Fibroblast of upper back skin (primary cell): ENCODE measurements at places on chromosomes 13 and 19.
A peak's percentile ranks its signal among the peaks of the same experiment; 100 is the strongest.

DNA sequence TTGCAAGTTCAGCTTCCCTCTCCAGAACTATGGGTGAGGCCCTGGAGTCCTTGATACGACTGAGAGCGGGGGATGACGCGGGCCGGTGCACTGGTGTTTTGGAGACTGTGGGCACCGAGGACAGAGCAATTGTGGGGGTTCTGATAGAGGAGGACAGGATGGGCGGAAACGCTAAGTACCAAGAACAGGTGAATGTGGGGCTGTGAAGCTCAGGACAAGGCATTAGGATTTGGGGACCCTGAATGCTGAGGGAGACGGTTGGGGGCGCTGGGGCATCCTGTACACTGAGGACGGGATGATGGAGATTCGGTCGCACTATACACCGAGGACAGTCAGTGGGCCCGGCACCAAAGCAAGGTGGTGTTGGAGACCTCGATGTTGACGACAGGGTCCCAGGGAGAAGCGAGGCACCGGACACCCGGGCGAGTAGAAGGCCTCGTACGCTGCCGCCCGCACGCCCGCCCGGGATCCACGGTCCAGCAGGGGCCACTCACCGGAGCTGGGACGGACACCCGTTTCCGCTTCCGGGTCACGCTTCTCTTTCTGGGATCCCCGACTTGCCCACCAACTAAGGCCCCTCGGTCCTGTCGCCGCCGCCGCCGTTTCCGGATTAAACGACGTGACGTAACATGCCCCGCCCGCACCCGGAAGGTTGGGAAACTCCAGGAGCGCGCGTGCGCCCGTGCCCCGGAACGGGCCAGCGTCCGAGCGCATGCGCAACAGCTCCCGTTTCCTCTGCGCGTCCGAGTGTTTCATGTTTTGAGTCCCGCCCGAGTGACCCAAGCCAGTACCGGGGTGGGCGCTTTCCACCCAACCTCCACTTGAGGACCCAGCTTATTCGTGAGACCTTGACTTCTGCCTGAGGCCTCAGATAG lies at the start of gene CHMP2A:
TSS of gene CHMP2A (minus strand) at position 612 of the 875 bp plus-strand sequence. CDS start 893 bp downstream, outside the sequence.
- DNase-seq: peak; percentile 96

DNA sequence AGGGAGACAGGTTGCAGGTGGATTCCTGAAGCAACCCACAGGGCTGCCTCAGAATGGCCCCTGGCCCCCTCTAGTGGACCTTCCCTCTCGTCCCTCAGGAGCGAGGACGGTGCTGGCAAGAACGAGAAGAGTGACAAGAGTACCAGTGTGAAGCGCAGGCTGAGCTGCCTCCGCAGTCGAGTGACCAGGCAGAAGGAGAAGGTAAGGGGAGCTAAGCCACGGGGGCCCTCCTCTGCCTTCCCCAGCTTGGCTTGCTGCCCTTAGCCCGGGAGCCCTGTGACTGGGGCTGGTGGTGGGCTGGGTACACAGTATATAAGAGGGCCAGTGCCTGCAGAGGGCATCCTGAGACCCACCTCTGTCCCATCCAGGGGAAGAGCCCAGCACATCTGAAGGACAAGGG lies 34.0 kb downstream of the ARHGEF18 start:
- DNase-seq: no peak

- DNase-seq: peak; percentile 59
Measured at GRCh38 chr19:51552996-51553725, 17.9 kb upstream of the ZNF175 start.

DNA sequence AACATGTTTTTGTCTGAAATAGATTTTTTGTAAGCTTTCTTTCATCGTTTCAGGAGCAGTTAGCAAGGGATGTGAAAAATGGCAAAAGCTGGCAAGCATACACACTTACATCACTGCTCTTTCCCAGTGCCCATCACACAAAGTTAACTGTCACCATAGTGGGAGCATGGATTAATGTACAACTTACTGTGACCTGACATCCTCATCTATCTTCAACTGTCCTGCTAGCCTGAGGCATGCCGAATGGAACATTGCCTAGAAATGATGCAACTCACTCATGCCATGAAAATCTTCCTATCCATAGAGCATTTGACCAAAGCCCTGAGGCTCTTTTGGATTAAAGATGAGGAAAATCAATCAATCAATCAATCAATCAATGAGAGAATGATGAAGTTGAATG lies 491.7 kb upstream of the SLC10A2 start:
- DNase-seq: no peak

DNA sequence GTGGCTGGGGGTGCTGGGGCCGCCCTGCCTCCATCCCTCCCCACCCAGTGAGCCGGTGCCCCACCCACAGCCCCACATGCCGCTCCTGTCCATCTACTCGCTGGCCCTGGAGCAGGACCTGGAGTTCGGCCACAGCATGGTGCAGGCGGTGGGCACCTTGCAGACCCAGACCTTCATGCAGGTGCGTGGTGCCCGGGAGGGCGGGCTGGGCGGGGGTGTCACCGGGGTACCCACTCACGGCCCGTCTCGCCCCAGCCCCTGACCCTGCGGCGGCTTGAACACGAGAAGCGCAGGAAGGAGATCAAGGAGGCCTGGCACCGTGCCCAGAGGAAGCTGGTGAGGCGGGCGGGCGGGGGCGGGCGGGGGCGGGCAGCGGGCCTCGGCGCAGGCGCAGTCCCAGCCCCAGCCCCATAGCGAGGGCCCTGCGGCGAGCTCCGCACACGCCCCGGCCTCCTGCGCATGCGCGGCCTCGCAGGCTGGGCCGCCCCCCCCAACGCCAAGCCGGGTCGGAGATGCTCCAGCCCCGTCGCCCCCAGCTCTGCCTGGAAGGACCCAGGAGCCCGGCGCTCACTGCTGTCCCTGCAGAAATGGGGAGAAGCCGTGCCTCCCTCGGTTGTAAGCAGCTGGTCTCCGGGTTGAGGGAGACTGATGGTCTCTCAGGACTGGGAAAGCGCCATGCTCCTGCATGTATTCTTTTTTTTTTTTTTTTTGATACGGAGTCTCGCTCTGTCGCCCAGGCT lies 7.7 kb downstream of the ARHGAP45 start:
- DNase-seq: no peak

DNA sequence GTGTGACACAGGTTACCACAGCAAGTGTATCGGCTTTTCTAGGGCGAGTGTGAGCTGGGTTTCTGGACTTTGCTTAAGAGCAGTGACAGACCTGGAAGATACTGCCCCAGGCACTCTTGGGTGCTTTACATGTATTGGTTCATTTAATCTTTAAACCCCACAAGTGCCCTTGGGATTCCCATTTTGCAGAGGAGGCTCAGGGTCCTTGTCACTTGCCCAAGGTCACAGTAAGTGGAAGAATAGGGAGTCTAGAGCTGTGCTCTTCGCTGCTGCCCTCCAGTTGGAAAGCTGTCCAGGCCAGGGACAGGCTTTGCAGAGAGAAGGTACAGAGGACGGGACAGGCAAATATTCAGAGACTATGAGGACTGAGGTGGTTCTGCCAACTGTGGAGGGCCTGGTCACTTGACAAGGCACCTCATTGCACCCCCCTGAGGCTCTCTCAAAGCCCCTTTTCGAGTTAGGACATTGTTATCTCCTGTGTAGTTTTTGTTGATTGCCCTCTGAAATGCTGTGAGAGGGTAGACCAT lies 42.4 kb downstream of the BBC3 start:
- no peak for DNase-seq

GRCh38 chr19:36488846-36489117 lies 579 bp downstream of the ZNF566 start:
- no peak for DNase-seq

DNA sequence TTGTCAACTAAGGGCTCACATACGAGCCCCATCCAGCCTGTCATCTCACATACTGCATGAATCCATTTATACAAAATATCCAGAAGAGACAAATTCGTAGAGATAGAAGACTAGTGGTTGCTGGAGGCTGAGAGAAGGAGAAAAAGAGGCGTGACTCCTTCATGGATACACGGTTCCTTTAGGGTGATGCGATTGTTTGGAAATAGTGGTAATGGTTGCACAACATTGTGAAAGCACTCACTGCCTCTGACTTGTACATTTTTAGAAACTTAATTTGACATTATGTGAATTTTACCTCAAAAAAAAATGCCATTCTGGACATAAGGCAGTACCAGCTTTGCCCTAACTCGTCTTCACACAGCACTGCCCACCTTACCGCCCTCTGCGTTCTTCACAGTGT lies 27.3 kb downstream of the IGFL1 start:
- DNase-seq: peak; percentile 18

DNA sequence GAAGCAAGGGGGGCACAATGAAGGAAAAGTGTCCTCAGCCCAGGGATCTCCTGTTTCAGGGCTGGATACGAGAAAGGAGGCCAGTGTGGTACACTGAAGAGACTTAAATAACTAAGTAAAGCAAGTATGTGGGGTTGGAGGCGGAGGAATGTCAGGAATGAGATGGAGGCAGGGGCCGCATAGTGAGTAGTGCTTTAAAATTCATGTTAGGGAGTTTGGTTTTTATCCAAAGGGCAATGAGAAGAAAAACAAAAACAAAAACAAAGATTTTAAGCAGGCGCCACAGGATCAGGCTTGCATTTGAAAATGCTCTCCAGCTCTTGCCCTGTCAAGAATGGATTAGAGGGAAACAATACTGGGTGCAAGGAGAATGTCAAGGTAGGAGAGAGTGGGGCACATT lies 273.4 kb downstream of the DCLK1 start:
- peak; percentile 71 for DNase-seq

GRCh38 chr13:22311734-22312404 lies 641.0 kb downstream of the FGF9 start:
- DNase-seq: no peak

DNA sequence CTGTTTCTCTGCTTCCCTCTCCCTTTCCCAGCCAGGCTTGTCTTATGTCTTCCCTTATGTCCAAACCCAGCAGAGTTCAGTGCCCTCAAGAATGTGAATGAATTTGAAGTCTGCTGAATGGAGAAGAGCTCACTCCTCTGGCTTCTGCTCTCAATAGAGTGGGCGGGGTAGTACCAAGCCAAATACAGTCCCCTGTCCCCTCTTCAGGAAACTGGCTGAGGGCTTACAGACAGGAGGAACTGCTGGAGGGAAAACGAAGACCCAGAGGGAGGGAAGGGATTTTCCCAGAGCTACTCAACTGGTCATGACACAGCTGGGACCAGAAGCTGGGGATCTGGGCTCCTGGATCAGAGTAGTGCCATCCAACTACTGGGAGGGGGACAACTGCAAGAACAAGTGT lies 32.9 kb upstream of the POU2F2 start:
- no peak for DNase-seq

- peak; percentile 61 for DNase-seq
Measured at GRCh38 chr13:49357694-49358093, 86.2 kb downstream of the CAB39L start.

- no peak for DNase-seq
Measured at GRCh38 chr19:19535311-19536191, 2.5 kb upstream of the CILP2 start.

- DNase-seq: no peak
Measured at GRCh38 chr19:12247644-12248222, 47.0 kb downstream of the ZNF44 start.

DNA sequence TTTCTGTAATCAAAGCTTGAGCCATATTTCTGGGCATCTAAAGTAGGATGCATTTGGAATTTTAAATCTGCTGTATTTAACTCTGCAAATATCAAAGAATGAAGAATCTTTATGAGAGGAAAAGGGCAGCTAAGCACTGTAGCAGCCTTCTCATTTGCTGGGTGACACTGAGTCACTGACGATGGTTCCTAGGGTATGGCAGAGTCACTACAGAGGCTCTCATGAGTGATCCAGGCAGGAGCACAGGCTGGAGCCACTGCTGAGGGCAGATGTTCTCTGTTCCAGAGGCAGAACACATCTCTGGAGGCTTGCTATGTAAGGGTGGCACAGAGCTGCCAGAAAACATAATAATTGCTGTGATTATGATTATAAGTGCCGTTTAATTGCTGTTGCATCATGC lies 340.7 kb upstream of the HTR2A start:
- no peak for DNase-seq

DNA sequence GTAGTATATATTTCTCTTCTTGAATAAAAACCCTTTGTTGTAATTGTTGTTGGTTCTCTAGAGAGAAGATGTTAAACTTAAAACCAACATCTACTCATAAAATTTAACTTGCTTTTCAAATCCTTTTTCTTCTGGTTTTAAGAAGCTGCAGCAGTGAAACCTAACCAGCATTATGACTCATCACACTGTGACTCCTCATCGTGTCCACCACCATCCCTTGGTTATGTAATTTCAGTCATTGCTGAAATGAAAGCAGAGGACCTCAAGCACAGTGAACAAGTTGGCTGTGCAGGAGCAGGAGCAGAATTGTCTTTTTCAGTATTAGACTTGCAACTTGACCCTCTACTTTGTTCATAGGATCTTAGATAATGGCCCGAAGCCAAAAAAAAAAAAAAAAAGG lies 64.9 kb upstream of the HTR2A start:
- DNase-seq: peak; percentile 80

DNA sequence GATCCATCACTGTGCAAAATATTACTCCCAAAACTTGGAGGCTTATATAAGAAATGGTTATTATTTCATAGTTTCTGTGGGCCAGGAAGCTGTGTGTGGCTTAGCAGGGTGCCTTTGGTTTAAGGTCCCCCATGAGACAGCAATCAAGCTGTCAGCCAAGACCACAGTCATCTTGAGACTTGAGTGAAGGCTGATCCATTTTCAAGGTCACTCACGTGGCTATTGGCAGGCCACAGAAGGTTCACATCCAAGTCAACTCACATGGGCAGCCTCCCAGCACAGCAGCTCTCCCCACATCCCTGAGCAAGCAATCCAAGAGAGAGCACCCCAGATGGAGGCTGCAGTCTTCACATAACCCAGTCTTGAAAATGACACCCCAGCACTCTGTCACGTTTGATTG lies 537.4 kb downstream of the MYO16 start:
- DNase-seq: peak; percentile 88

DNA sequence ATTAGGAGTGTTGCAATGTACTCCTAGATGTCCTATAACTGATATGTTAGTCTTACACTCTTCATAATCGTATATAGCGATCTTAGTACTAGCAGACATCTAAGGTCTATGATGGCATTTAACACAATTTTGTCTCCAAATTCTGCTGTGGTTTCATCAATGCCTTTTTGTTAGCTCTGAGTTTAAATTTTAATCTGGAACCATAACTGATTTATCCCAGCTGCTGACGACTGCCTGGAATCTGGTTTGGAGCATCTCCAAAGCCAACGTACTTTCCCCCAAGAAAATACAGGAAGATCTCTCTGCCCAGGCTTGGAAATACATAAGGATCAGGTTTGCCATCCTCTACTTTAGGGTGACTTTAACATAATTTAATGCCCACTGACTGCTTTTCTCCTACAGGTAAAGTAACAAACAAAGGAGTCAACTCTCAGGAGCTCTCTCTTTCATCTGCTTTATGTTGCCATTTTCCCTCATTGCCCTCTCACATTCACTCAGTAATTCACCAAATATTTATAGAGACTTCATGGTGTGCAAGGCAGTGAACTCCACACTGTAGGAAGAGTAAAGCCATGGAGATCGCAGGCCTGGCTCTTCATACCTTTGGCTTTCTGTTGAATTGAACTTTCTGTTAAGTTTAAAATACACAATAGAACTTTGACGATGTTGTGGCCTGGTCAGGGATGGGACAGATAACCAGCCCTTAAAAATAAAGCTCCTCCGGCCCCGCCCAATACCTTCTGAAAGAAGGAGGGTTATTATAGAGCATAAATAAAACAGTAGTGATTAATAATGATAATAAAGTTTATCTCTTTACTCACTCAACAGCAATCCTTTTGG lies 23.3 kb upstream of the SPART start:
- peak; percentile 77 for DNase-seq
